ENCODE measurements at places on chromosomes 3 and 15.

GRCh38 chr3:182300266-182300665 lies 493.0 kb upstream of the ATP11B start:
- no peak for DNase-seq

- DNase-seq, result no peak
Measured at GRCh38 chr15:81087694-81088093, 46.4 kb upstream of the CFAP161 start.

DNA sequence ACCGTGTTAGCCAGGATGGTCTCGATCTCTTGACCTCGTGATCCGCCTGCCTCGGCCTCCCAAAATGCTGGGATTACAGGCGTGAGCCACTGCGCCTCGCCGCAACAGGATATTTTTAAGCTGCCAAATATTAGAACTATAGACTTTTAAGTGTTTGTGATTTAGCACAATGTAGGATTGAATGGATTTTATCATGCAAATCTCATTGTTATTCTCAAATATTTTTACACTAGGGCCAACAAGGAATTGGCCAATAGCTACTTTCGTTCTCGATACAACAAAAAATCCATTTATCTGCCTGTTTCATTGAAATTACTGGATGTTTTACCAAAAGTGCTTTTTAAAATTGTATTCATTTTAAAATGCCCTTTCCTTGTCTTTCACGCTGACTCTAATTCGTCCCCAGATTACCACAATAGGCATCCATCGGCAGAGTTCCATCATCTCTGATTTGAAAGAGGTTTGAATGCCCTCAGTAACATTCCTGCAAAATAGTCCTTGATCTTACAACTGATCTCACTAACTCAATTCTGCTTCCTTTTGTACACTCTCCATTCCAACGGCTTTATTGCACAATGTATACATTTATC lies 99.6 kb upstream of the ROBO2 start:
- DNase-seq, result no peak

GRCh38 chr3:126887686-126888085 lies 95.2 kb upstream of the PLXNA1 start:
- DNase-seq, result no peak

GRCh38 chr3:6737630-6738029 lies 123.3 kb upstream of the GRM7 start:
- DNase-seq, result no peak

GRCh38 chr3:151467069-151467468 lies 6.2 kb upstream of the IGSF10 start:
- DNase-seq, result no peak

DNA sequence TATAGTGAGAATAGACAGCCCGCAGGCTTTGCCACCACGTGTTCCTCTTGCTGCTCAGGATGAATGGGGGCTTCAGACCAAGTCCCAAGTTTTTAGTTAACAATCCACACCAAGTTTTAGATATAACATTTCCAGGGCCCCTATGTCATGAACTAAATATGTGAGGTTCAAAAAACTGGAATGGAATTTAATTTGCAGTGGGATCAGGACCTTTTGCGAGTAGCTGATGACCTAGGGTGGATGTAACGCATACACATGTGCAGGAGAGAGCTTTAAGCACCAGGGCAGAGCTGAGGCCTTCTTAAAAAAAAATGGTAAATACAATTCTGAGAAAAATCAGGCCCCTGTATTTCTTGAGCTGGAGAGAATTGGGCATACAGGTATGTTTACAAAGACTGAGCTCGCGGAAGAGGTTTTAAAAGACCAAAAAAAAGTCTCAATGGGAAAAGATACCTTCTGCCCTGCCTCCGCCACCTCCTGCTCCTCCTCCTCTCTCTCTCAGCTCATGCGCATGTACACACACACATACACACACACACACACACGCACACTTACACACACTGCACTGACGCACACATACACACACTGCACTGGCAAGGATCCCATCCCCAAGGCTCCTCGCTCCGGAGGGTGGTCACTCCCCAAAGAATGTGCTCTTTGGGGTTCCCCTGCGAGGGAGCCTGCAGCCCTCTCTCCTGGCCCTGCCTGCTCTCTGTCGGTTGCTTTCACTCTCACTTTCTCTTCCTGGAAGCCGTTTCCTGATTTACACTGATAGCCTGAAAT lies 48.2 kb upstream of the IGF1R start:
- no peak for DNase-seq

DNA sequence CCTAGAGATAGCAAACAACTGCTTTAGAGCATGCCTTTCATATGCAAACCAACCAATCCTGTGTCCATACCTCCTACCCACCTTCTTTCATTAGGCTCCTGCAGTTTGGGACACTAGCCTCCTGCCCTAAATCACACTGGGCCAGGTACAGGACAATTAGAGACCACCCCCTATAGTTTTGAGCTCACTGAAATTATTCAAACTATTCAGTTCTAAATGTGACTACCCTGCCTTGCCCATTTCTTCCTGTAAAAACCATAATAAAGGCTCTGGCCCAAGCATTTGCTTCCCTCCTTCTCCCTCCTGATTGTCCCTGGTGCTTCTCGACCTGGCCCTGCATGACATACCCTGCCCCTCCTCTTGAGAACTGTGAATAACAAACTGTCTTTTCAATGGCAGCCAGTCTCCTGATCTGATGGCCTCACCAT lies 31.4 kb upstream of the LRIG1 start:
- no peak for DNase-seq

DNA sequence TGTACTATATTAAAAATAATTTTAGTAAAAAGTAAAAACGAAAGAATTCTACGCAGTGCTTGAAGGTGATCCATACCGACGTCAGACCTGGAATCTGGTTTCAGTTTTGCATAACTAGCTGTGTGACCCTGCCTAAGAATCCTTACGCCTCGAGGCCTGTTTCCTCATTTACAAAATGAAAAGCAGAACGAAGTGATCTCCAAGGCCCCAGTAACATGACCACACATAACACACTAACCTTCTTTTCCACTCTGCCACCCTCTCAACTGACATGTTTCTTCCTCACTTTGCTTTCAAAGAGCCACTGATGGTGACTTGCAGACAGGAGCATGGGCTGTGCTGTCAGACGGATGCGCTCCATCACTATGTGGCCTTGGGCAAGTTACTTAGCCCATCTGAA lies 4.8 kb downstream of the MESD start:
- no peak for DNase-seq

GRCh38 chr15:31262901-31263671 lies 63.5 kb upstream of the KLF13 start:
- no peak for DNase-seq

DNA sequence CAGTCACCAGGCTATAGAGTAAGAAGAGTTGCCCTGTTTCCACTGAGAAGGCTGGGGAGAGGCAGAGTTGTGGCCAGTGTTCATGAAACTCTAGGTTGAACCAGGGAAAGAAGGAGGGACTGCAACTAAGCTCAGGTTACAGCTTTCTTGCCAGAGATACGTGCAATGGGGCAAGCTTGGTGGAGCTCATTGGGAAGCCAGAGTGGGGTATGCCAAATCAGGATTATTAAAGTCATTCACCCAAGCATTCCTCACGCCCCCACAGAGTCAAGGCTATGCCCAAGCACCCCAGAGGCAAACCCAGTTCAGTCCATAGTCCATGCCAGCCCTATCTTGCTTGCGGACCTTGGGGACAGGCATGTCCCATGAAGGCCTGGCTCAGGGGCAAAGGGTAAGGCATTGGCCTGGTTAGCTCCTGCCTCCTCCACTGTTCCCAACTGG lies 17.6 kb downstream of the SLC6A20 start:
- DNase-seq, result no peak

GRCh38 chr3:86814321-86814720 lies 176.6 kb downstream of the VGLL3 start:
- DNase-seq, result no peak

- DNase-seq, result no peak
Measured at GRCh38 chr3:108117241-108117775, 26.5 kb upstream of the CD47 start.

DNA sequence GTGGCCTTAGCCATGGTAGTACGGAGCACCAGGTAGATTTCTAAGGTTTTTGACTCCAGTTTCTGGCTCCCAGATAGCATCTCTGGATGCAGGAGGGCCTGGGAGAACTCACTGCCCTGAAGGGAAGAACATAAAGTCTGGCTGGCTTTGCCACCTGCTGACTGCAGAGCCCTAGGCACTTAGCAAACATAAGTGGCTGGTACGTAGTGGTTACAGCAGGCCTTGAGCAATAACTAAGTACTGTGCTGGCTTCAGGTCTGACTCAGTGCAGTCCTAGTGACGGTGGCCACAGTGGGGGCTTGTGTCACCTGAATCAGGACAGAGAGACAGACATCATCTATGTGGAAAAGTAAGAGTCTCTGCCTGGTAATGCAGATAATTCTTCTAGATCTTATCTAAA lies 871.1 kb downstream of the PDCD6IP start:
- no peak for DNase-seq

DNA sequence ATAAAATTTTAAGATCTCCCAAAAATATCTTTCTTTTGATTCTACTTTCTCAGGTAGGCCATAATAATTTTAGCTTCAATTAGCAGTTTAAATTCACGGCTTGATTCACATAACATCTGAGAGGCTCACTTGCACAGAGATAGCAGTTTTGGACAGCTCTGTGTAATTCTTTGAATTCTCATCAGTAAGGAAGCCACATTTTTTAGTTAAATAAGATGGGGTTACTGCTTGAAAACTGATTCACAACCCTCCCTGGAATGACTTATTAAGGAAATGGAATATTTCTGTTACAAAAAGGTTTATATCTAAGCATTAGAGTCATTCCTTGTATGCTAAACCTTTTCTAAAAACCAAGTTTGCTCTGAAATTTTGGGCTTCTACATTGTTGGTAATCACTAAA lies 212.7 kb downstream of the ALCAM start:
- no peak for DNase-seq

- no peak for DNase-seq
Measured at GRCh38 chr15:26103002-26103404, 239.9 kb upstream of the ATP10A start.

DNA sequence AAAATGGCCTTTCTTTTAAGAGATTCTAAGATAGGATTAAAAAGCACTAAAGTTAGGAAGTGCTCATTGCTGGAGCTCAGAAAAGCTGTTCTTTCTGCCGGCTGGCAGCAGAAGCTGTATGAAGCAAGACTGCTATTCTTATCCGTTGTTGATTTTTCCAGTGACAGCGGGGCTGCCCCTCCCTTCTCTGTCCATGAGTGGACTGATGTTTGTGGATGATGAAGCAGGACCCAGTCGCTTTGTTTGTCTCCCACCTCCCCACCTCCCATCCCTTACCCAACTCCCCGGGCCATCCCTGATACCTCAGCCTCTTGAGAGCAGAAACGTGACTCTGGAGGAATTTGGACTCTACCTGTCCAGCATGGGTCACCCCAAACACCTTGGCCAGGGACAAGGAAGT lies 10.3 kb upstream of the MUSTN1 start:
- DNase-seq, result no peak

Data from NCI-H1694 treated with DMSO at 0.1 percent for 48 hours (cell line).